ENCODE measurements at places on chromosomes 7 and 10.

GRCh38 chr7:104943502-104944343, 70.3 kb upstream of the KMT2E start:
- DNase-seq, result peak; percentile 73

DNA sequence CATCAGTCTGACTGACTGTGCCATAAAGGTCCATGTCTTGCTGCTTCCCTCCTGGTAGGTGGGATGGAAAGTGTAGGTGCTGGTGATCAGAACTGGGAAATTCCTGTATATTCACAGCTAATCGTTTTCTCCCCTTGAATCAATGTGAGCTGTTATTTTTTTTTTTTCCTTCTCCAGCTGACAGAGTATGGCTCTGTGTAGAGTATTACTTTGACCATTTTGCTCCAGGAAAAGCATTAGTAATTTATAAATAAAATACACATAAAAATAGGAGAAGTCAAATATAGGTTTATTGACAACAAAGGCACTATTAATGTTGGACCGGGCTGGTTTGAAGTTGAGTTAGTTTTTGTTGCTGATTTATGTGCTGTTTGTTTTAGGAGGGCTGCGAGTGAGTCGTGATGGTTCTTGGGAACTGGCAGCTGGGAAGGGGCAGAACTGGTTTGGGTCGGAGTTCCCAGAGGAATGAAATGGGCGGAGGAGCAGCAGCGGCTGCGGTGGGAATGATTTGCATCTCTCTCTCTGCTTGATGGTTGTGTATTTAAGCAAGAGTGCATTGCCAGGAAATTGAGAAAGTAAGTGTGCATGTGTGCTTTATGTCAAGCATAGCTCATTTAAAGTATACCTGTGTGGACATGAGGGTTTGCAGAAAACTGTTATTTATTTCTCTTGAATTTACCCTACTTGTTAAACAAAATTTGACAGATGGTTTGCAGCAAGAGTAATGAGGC, 80.9 kb downstream of the LRMDA start:
- no peak for DNase-seq

DNA sequence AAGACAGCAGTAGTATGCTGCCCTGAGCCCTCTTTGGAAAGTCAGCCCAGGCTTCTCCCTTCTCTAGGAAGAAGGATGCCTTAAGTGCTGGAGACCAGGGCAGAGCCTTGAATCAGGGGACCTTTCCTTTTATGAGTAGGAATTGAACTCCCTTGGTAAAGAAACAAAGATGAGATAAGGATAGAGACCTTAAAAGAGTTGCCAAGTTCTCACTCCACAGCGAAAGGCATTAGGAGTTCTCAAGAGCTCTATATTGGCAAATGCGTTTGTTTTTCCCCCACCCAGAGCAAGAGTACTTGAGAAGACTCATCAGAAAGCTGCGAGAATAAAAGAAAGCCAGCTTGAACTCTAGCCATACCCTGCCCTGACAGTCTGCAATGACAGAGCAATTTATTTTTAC, 72.9 kb upstream of the OGDHL start:
- DNase-seq, result no peak

- no peak for DNase-seq
Observed at GRCh38 chr10:118873738-118874105, 119.0 kb upstream of the CACUL1 start.

- DNase-seq, result peak; percentile 61
Observed at GRCh38 chr10:123742751-123743440, 76.7 kb downstream of the GPR26 start.

DNA sequence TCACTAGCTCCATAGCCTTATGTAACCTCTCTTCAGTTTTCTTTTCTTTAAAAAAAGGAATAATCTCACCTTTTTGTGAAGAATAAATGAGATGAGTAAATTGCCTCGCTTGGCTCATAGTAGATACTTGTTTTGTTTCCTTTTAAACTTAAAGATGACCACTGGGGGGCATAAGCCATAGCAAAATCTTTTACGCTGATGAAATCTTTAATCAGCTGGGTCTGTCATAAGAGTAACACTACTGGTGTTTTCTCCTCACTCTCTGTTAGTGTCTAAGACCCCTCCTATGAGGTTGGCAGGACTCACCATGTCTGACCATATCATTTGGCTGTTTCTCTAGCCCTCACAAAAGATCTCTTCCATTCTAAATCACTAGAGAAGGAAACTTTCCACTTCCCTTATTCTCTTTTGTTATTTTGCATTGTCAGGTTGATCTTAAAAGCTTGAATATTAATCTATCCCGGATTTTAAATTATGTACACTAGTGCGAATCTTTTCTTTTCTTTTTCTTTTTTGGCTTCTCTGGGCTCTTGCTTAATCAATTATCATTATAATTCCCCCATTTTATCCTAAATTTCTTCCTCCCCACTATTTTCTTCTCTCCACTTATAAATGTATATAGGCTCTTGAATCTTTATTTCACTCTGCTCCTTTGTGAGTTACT, 12.5 kb downstream of the STAG3 start:
- DNase-seq, result peak; percentile 23

- DNase-seq, result no peak
Observed at GRCh38 chr7:100854146-100854895, 1.8 kb downstream of the SLC12A9 start.

DNA sequence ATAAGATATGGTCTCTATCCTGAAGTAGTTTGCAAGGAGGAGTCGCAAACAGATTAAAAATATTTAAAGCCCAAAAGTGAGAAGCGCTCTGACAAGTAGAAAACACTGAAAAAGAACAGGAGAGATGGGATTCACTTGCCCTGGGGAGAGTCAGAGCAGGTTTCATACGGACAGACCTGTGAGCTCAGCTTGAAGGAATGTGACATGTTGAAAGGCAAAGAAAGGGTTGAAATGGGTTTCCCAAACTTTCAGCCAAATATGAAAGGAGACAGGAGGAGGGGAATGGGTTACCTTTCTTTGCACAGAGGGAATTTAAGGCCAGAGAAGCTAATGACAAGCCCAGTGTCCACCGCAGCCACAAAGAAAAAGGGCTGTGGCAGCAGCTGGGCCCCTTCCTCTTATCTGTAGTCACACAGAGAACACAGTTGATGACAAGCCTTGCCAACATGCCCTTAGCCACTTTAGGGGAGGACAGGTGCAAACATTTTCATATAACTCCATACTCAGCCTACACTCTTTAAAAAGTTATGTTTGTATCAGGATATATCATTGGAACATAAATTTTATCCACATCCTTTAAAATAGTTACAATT, 14.9 kb downstream of the HOXA1 start:
- no peak for DNase-seq

GRCh38 chr7:98338441-98338840, 57.0 kb downstream of the BRI3 start:
- no peak for DNase-seq

- DNase-seq, result no peak
Observed at GRCh38 chr7:132503415-132503814, 72.9 kb downstream of the PLXNA4 start.

- DNase-seq, result peak; percentile 47
Observed at GRCh38 chr7:155449008-155449868, 8.7 kb upstream of the EN2 start.

- no peak for DNase-seq
Observed at GRCh38 chr7:129845972-129846327, 106.8 kb downstream of the UBE2H start.

GRCh38 chr10:48274636-48275035, at the start of gene FRMPD2:
TSS of gene FRMPD2 (minus strand) at chr10:48274696. CDS start at chr10:48274567, 129 bp downstream.
- DNase-seq, result no peak

- no peak for DNase-seq
Observed at GRCh38 chr7:3825491-3825890, 524.4 kb downstream of the SDK1 start.

DNA sequence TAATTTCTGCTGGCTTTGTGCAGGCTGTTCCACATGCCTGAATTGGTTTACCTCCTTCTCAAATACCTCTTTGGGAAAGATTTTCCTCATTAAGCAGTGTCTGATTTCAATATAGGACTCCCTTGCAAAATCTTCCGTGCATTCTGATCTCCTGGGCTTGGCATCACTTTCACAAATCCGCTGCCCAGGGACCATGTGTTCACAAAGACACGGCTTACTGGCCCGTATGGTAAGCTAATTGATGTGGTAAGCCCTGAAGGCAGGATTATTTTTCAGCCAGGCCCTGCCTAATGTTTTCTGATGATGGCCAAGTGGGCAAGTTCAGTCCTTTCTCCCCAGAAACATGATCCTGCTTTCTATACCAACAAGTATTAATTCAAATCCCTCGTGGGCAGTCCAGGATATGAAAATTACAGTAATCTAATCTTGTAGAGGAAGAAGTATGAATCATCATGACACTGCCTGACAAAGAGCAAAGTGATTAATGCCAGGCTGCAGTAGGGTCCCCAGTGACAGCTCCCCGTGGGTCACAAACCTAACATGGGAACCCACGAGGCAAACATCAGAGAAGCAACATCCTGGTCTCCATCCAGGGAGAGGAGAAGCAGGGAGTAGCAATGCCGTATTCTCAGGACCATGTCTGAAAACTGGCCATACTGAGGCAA, 11.6 kb upstream of the SVIL start:
- peak; percentile 52 for DNase-seq

DNA sequence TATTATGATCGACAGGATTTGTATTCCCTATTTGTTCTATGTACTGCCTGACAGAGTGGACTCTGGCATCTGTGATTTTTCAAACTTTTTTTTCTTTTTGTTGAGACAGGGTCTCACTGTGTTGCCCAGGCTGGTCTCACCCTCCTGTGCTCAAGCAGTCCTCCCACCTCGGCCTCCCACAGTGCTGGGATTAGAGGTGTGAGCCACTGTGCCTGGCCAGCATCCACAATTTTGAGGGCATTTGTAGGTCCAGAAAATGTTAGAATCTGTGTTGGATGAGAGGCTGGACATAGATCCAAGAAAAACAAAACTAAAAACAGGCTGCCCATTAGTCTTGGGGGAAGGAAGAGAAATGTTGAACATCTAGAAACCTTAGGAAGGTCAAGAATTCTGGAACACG, 34.3 kb downstream of the SGPL1 start:
- no peak for DNase-seq

- peak; percentile 19 for DNase-seq
Observed at GRCh38 chr10:71970869-71971268, 6.7 kb downstream of the CHST3 start.

DNA sequence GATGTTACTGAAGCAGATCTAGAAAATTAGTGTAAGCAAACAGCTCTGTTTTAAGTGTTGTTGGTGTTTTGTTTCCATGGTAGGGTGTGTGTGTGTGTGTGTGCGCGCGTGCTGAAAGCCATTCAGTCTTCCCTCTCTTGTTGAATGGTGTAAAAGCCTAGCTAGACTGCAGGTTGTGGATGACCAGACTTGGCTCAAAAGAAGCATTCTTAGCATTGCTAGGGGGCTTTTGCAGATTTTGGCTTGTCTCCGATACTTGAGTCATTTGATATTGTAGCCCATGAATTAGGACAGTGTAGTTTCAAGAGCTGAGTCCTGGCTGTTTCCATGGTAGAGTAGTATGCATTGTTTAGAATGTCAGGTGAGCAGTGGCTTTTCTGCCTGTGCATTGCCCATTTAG, 99.1 kb downstream of the SND1 start:
- DNase-seq, result no peak

GRCh38 chr10:131076356-131076755, 235.2 kb downstream of the TCERG1L start:
- DNase-seq, result no peak

DNA sequence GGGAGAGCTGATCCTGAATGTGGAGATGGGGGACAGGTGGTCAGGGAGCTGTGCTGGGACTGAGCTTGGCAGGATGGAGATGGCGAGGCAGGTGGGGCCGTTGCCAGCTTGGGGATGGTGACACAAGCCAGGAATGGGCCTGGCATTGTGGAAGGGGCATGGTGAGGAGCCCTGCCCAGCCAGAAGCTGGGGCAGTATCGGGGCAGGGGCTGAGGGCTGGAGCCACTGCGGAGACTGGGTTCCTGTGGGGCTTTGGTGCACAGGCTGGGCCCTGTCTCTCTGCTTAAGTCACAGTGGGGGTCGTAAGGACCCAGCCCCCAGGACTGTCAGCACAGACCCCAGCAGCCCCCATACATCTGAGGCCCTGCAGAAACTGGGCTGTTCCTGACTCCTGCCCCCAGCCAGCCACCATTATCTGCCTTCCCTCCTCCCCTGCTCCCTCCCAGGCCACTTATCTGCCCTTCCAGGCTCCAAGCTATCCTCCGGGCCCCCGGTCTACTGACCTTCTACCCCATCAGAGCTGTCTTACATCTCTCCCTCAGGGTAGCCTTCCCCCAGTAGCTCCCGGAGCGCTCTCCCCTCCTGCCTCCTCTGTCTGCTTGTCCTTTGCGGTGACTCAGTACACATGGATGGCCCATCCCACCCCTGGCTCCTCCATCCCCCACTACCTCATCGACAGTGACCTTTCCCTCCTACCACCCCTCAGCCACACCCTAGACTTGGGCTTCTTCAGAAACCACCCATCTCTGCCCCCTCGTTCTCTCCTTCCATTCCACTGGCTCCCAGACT, 44.2 kb downstream of the PPIF start:
- DNase-seq, result peak; percentile 22

DNA sequence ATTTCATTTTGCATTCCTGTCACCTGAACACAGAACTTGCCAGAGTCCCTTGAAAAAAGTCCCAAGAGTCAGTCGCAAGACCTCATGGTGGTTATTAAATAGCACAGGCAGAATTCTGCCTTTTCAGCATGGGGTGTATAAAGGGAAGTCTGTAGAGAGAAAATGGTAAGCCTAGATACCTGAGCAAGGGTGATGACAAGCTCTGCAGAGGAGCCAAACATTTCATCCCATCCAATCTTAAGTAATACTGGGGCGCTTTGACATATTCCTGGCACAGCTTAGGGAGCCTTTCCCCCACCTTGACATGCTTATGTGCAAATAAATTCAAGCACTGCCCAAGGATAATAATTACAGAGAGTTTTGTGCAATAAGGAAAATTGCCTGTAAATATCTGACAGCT, 213.0 kb downstream of the INHBA start:
- DNase-seq, result no peak

DNA sequence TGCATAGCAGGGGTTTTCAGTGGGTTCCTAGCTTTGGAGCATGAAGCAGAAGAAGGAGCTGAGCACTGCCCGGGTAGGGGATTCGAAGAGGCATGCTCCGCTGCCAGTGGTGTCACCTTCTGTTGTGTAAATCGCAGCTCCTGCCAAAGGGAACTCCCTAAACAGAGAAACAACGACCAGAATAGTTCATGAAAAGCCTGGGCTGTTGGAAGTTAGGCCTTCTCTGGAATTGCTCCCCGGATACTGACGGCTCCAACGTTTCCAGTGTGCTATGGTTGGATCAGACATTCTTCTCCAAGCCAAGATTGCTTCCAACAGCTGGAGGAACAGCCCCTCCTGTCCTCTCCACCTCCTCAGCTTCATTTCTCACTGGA, 546.0 kb upstream of the FZD8 start:
- DNase-seq, result no peak

GRCh38 chr10:77909021-77909748, 17.4 kb downstream of the DLG5 start:
- DNase-seq, result no peak

GRCh38 chr7:5223646-5224340, 33.8 kb downstream of the WIPI2 start:
- DNase-seq, result no peak

DNA sequence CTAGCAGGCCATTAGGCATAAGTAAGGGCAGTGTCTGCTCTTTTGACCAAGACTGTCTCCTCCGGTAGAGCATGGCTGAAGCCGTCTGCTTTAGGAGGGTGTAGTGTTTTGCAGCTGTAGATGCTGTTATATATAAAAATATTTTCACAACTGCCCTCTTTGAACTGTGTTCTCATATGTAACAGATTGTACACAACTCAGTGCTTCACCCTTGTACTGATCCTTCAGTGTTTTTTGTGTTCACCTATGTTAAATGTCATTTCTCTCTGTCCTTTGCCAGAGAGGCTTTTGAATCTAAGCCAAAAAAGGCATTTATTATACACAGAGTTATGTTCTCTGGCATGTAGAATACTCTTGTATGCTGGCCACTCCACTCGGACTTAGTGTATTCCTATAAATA, 135.5 kb downstream of the BICC1 start:
- DNase-seq, result peak; percentile 26

GRCh38 chr10:105656856-105657255, 1015.8 kb downstream of the SORCS3 start:
- no peak for DNase-seq
